ENCODE measurements at places on chromosomes 16 and 17.

GRCh38 chr16:50251375-50252081 lies 14.8 kb upstream of the ADCY7 start:
- DNase-seq = no peak

DNA sequence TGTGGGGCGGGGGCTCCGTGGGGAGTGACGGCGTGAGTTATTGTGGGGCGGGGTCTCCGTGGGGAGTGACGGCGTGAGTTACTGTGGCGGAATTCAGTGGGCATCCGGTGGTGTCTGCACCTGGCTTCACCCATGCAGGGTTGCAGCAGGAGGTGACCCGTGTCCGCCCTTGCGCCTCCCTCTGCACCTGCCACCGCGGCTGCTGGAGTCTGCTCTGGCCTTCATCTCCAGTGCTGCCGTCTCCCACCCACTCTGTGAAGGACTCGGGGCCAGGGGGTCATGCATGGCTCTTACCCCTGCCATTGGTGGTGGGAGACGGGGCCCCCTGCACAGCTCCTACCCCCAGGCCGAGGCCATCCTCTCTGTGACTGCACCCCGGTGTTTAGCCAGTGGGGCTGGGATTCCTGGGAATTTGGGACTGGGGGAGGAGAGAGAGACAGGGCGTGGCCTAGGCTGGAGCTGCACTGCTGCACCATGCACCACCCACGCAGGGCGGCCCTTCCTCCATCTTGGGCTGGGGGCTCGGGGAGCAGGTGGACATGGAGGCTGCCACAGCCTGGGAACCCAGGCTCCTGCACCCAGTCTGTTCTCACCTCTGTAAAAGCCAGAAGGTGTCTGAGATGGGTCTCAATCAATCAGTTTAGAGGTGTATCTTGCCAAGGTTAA lies 1.3 kb upstream of the PABPN1L start:
- DNase-seq = no peak

DNA sequence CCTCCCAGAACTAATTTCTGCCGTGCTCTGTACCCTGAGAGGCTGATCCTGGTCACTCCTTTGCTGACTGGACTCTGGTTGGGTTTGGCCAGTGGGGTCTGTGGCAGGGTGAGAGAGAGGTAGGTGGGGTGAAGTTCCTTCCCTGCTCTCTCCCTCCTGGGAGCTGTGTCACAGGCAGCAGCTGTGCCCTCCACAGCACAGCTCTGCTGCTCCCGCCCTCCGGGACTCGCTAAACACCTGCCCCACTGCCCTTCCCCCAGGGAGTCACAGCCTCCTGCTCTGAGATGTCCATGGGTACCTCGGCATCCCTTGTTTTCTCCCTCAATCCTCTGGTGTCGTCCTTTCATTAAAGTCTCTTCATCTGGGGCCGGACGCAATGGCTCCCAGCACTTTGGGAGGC lies 66.4 kb downstream of the SRCIN1 start:
- no peak for DNase-seq

DNA sequence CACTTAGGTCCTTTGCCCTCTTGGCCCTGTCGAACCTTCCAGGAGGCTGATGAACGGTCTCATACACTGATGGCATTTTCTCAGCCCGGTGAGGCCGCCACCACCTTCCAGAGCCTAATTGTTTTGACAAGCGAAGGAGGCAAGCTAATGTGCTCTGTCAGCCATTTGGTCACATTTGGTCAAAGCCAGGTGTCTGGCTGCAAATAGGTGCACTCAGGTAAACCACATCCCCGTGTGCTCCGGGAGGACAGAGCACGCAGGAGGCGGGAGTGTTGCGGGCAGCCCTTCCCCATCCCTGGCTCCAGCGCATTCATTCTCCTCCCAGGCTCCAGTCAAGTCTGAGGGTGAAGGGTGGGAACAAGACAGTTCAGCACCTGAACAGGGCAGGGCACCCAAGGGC lies 240.1 kb downstream of the MSI2 start:
- no peak for DNase-seq

DNA sequence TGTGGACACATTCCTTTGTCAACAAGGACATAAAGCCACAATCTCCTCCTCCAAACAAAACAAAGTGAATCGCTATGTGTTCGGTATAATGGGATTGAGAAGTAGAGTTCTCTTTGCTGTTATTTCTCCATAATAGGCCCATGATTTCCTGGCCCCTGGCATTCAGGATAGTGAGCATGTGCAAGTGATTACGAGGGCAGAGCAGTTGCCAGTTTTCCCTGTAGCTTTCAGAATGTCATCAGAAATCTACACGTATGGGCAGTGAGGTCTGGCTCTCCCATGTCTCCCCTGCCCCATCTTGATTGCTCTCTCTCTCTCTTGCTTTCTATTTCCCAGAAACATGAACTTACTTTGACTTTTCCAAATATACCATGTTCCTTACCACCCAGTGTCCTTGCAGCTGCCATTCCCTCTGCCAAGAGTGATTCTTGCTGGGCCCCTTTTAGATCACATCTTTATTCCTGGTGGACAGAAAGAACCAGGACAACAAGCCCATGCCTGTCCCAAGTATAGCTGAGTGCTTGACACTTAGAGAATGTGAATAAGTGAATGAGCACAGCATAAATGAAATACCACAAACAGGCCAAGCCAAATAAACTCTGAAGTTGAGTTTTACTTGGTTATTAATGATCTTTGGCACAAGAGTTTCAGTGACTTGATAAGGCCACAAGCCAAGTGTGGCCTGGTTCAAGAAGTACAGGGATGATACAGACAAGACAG lies 273.1 kb downstream of the CDH13 start:
- DNase-seq = no peak

- no peak for DNase-seq
Observed at GRCh38 chr17:41989702-41990419, 23.3 kb downstream of the CNP start.

DNA sequence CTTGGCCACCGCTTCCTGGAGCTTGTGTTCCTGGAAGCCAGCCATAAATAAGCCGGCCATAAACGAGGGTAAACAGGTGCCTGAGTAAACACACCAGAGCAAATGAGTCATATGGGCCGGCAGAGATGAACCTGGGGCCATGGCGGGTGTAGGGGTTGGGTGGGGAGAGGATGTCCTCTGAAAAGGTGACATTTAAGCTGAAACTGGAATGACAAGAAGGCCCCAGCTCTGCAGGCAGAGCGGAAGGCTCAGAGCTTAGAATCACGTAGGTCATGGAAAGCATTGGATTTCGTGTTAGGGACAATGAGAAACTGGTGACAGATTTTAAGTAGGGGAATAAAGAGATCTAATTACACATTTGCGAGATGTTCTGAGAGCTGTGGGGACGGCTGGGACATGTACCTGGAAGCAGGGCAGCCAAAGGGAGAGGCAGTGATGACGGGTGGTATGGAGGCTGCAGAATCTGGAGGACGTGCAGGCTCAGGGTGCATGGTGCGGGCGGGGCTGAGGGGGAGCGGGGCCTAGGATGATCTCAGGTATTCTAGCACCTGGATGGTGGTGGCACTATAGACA lies 8.1 kb upstream of the DNASE1 start:
- DNase-seq = no peak

DNA sequence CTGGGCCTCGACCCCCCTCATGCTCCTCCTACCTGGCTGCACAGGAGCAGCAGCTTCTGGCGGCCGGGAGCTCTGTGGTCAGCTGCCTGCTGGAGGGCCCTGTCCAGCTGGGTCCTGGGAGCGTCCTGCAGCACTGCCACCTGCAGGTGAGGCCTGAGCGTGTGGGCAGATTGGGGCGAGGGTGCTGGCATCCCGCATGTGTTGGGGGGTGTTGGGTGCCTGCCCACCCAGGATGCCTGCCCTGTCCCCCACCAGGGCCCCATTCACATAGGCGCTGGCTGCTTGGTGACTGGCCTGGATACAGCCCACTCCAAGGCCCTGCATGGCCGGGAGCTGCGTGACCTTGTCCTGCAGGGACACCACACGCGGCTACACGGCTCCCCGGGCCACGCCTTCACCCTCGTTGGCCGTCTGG lies 16.5 kb downstream of the FCSK start:
- no peak for DNase-seq

- DNase-seq = no peak
Observed at GRCh38 chr16:87576171-87576570, 26.1 kb upstream of the JPH3 start.

DNA sequence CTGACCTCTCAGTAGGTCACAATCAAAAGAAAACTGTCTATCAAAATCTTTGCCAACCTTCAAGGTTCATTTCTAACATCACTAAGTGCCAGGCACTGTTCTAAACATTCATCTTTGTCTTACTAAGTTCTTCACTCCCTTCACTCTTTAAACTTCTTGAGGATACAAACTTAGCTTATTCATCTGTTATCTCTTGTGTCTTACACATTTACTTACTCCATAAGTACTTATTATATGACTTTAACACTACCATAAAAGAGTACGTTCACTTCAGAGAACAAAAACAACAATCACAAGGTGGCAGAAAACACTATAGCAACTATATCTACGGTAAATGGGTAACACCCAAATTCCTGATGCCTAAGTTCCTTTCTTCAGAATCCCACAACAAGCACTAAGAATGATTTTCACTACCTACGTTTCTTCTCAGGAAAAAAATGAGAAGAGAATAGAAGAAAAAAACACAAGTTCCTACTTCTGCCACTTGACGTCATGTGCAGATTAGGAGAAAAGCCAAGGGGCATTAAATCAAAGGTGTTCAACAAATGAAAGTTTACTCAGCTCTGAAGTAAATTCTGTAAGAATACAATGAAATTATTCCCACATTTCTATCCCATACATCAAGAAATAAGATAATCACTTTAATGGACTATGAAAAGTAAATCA lies 29.2 kb downstream of the KANSL1 start:
- no peak for DNase-seq

DNA sequence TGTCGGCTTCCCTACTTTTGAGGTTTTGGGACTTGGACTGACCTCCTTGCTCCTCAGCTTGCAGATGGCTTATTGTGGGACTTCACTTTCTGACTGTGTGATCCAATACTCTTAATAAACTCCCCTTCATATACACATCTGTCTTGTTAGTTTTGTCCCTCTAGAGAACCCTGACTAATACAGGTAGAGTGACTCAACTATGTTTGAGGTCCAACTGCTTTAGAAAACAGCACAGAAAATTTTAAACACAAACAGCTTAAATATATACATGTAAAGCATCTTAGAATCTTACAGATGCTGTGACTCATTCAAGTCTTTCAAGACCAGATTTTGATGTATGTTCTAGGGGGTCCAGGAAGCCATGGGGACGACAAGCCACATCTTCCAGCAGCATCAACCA lies 11.7 kb downstream of the SDK2 start:
- DNase-seq = no peak

- DNase-seq = no peak
Observed at GRCh38 chr16:66416939-66417700, 10.0 kb upstream of the BEAN1 start.

DNA sequence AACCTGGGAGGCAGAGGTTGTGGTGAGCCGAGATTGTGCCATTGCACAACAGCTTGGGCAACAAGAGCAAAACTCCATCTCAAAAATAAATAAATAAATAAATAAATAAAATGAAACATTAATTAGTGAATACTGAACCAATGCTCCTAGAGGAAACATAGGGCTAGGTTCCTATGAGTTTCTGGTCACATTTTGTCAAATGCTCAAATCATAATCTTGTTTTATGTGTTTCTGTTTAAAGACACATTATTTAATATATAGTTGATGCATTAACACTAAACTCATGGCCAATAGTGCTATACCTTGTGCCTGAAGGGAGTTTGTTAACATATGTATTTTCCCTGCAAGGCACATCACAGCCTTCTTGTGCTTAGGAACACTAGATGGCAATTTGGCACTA lies 66.8 kb downstream of the HS3ST3A1 start:
- DNase-seq = no peak

DNA sequence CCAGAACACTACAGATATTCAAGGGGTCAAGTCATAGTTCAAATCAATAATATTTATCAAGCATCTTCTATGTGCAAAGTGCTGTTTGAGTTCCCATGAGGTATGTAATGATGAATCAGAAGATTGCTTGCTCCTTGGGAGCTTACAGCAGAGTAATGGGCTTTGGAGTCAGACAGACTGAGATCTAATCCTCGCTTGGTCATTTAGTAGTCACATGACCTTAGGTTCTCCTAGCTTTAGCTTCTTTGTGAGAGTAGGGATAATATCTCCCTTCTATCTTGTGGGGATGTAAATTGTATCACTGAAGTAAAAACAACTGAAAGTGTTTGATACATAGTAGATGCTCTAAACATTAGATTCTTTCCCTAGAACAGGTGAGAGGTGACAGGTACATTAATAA lies 30.1 kb downstream of the SNX11 start:
- no peak for DNase-seq

GRCh38 chr17:81208651-81209050 lies 14.1 kb downstream of the CEP131 start:
- DNase-seq = no peak

DNA sequence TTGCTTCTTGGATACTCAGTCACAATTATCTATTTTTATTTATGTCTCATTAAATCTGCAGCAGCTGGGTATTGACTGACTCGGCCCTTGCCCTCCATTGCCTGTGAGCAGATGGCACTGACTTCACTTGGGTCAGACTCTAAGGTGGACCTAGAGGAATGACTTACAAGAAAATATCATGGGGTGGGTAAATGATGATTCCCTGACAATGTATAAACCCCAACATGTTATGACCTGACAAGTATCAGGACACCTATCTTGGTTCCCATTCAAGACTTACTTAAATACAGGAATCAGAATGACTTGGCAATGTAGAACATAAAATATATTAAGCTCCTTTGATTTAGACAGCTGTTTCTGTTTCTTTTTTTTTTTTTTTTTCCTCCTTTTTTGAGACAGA lies 953.5 kb downstream of the CDH11 start:
- no peak for DNase-seq

DNA sequence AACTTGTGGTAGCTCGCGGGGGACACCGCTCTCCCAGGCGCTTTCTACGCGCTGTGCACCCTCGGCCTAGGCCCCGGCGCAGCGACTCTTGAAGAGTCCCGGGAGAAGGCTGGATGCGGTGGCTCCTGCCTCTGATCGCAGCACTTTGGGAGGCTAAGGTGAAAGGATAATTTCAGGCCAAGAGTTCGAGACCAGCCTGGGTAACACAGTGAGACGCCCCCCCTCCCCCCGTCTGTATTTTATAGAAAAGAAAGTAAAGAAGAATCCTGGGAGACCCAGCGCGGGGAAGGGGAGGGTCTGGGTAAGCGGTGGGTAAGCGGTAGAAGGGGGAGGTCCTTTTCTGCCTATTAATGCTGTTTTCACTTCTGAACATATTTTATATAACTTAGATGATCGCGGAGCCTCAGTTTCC lies 486 bp upstream of the PLLP start:
- DNase-seq = no peak

- no peak for DNase-seq
Observed at GRCh38 chr16:84940670-84941551, 70.4 kb downstream of the ZDHHC7 start.

DNA sequence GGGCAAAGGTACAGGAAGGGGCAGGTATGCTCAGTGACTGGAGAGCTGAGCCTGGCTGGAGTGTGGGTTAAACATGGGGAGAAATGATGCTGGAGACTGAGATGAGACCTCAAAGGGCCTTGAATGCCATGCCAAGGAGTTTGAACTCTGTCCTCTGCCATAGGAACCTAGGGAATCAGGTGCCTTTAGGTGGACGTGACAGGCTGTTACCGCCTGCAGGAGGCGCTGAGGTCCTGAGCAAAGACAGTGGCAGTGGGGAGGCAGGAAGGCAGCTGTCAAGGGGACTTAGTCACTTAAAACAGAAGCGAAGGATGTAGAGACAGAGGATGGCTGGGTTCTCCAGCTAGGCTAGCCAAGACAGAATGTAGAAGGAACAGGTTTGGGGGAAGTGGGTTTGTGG lies 9.1 kb downstream of the PSMB3 start:
- no peak for DNase-seq
